ENCODE measurements at places on chromosomes 16 and 17. TPM values are rescaled to one million over a fixed set of nuclear protein-coding genes. Genes with fewer than 3 reads are reported as not detected.
A peak's percentile ranks its signal among the peaks of the same experiment; 100 is the strongest.

C1QTNF1 gene
- 0.22 TPM for total RNA-seq

SOX9 gene
- not detected for total RNA-seq

KRTAP4-2 gene
- total RNA-seq, result not detected

ZC3H7A gene
- 51.9 TPM for total RNA-seq

KRT38 gene
- not detected for total RNA-seq

TBC1D3G gene
- total RNA-seq, result not detected

TEKT5 gene
- total RNA-seq, result not detected

KRTAP2-3 gene
- total RNA-seq, result not detected

NPIPB9 gene
- 1.2 TPM for total RNA-seq

SDK2 gene
- 0.44 TPM for total RNA-seq

GRCh38 chr17:28612531-28612930 is 1.5 kb downstream of the RSKR start:
- no peak overlapping the region for H3K4me3 ChIP-seq
- H3K27ac ChIP-seq, result no peak overlapping the region
- H3K27me3 ChIP-seq, result no peaks in the 10 kb centered on the region
- H3K4me1 ChIP-seq, result no peaks in the 10 kb centered on the region
- peaks cover 22% of the 10 kb centered on the region for H3K36me3 ChIP-seq
- DNase-seq, result no peak

GRCh38 chr17:81253358-81254131 is 14.4 kb downstream of the NDUFAF8 start:
- H3K4me1 ChIP-seq, result no peaks in the 10 kb centered on the region
- DNase-seq, result peak; percentile 68
- peaks cover 11% of the 10 kb centered on the region for H3K36me3 ChIP-seq

DNA sequence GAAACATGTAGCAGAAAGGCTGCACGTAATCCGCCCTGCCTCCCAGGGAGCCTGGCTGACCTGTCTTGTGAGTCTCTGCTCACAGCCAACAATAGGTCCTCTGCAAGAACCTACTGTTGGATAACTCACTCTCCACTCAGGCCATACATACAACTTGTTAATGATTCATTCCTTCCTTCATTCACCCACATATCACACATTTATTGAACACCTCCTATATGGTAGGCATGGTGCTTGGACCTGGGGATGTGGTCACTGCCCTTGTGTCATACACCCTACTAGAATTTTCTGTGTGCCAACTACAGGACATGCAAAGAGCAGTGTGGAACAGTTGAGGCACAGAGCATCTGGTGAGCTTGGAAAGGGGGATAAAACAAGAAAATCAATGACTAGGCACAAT is 28.1 kb upstream of the HNF1B start:
- no peak for DNase-seq
- H3K27ac ChIP-seq, result no peak overlapping the region
- H3K36me3 ChIP-seq, result no peaks in the 10 kb centered on the region
- H3K4me3 ChIP-seq, result no peak overlapping the region
- H3K27me3 ChIP-seq, result no peaks in the 10 kb centered on the region
- no peaks in the 10 kb centered on the region for H3K4me1 ChIP-seq

DNA sequence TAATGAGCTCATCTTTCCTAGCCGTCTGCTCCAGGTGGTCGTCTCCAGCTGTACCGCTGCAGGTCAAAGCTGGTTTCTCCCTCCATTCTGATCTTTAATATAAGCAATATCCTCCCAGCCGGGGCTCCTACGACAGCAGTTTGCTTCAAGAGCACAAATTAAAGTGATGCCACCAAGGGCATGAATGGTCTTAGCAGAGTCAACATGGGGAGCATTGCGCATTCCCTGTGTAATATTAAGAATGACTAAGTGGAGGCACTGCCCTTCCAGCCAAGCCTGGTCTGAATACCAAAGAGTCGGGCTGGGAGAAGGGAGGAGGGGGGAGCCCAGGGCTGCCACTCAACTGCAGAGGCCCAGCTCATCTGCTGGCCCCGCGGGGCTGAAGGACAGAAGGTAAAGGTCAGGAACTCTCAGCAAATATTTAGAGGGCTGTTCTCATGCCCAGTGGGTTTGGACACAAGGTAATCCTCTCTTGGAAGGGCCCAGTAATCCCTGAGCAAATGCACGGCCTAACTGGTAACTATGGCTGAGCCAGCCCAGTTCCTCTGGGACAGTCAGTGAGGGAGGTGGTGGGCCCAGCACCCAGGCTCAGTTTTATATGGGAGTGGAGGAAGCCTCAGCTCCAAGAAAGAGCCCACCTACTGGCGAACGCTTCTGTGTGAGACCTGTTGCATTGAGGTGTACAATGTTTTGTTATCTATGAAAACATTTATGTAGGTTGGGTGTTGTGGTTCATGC is 121.2 kb downstream of the IRX3 start:
- H3K4me3 ChIP-seq, result no peak overlapping the region
- H3K4me1 ChIP-seq, result no peaks in the 10 kb centered on the region
- no peak for DNase-seq

GRCh38 chr17:41484920-41485904 is 4.3 kb upstream of the KRT35 start:
- DNase-seq, result no peak
- no peak overlapping the region for H3K4me3 ChIP-seq
- no peaks in the 10 kb centered on the region for H3K27me3 ChIP-seq
- no peaks in the 10 kb centered on the region for H3K36me3 ChIP-seq
- no peaks in the 10 kb centered on the region for H3K4me1 ChIP-seq

DNA sequence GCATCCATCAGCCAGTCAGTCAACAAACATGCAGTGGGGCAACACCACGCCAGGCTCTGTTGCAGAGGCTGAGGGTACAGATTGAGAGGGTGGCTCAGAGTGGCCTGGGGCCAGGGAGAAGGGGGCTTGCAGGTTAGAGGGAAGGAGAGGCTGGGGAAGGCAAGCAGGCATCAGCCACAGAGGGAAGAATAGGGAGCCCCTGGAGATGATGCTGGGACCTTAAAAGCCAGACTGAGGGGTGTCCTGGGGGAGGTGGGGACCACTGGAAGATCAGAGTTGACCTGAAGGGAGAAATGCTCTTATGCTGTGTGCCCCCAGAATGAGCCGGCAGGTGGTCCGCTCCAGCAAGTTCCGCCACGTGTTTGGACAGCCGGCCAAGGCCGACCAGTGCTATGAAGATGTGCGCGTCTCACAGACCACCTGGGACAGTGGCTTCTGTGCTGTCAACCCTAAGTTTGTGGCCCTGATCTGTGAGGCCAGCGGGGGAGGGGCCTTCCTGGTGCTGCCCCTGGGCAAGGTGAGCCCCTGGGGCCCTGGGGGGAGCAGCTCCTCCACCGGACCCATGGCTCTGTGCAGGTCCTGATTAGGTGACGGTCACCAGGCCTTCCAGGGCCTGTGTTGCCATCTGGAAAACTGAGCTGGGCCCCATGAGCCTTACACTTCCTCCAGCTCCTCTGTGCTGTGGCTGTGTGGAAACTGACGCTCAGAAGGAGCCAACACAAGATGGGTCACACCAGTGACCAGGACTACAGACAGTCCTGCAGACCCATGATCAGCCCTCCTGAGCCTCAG is 1.7 kb downstream of the CORO1A start:
- no peaks in the 10 kb centered on the region for H3K27me3 ChIP-seq
- peak overlapping the region; percentile 71 for H3K27ac ChIP-seq
- H3K4me1 ChIP-seq, result peaks cover 33% of the 10 kb centered on the region
- no peak for DNase-seq
- peaks cover 35% of the 10 kb centered on the region for H3K36me3 ChIP-seq
- H3K4me3 ChIP-seq, result peak overlapping the region; percentile 99

DNA sequence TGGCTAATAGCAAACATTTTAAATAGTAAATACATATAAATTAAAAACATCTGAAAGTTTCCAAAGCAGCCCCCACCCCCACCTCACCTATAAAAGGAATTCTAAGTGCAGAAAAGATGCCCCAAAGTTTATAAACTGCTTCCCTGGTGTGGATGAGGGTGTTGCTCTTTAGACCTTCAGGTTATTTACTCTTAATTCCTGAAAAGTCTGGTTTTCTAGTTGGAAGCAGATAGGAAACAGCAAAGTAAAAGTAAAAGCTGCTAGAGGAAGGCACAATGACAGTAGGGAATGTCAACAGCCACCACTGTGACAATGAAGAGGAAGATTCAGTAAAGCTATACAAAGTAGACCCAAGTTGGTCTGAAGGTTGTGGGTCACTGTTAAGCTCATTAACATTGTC is 37.8 kb downstream of the SSH2 start:
- H3K36me3 ChIP-seq, result no peaks in the 10 kb centered on the region
- H3K27ac ChIP-seq, result no peak overlapping the region
- no peak overlapping the region for H3K4me3 ChIP-seq
- DNase-seq, result no peak

GRCh38 chr16:48279199-48279598 is 31.9 kb upstream of the ABCC11 start:
- H3K36me3 ChIP-seq, result peaks cover 8% of the 10 kb centered on the region
- H3K4me3 ChIP-seq, result no peak overlapping the region
- DNase-seq, result no peak

GRCh38 chr16:81595629-81596292 is 151.2 kb downstream of the CMIP start:
- H3K4me3 ChIP-seq, result no peak overlapping the region
- H3K27ac ChIP-seq, result no peak overlapping the region
- no peaks in the 10 kb centered on the region for H3K4me1 ChIP-seq
- no peaks in the 10 kb centered on the region for H3K36me3 ChIP-seq
- no peaks in the 10 kb centered on the region for H3K27me3 ChIP-seq

DNA sequence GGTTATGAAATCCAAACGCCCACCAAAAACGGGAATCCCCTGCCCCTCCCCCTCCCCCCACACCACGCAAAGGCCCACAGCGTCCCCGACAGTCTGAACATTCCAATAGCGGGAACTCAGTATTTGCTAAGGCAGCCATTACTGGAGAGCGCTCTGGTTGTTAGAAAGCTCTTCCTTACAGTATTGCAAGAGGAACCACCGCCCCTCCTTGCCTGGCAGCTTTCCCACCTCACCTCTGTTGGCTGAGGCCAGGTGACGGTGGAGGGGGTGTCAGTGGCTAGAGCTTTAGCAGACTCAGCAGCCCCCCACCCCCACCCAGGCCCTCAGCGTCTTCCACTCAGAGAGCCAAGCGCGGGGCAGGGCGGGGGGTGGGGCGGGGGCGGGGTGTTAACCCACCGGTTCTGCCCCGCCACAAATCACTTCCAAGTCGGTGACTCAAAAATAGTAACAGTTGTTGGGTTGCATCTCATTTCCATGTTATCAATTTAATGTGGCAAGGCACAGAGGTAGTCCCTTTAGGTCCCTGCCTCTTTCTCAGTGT is 2.2 kb upstream of the PLEKHH3 start:
- no peaks in the 10 kb centered on the region for H3K36me3 ChIP-seq
- H3K4me3 ChIP-seq, result peak overlapping the region; percentile 66
- H3K27ac ChIP-seq, result peak overlapping the region; percentile 53
- no peak for DNase-seq
- peaks cover 44% of the 10 kb centered on the region for H3K27me3 ChIP-seq

- no peaks in the 10 kb centered on the region for H3K36me3 ChIP-seq
- DNase-seq, result no peak
- no peaks in the 10 kb centered on the region for H3K4me1 ChIP-seq
- no peak overlapping the region for H3K27ac ChIP-seq
Measured at GRCh38 chr16:77860953-77861352, 72.6 kb downstream of the VAT1L start.

DNA sequence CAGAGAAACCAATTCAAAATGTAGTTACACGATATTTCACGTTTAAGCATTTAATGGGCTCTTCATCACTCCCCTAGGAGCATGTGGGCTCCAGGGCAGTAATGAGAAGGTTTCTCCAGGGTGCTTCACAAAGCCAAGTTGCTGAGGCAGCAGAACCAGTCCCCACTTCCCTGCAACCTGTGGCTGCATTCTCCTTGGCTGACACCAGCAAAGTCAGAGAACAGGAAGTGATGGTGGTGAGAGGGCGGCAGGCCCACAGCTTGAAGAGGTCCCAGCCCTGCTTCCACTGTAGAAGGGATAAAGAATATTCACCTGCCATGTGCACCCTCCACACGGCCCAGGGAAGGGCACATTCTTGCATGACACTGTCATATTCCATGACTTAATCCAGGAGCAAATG is 133.2 kb downstream of the CBLN1 start:
- DNase-seq, result no peak
- no peak overlapping the region for H3K27ac ChIP-seq
- no peak overlapping the region for H3K4me3 ChIP-seq
- no peaks in the 10 kb centered on the region for H3K36me3 ChIP-seq

GRCh38 chr16:89883346-89884040 is 10.1 kb downstream of the TCF25 start:
- no peak overlapping the region for H3K4me3 ChIP-seq
- H3K4me1 ChIP-seq, result no peaks in the 10 kb centered on the region
- H3K36me3 ChIP-seq, result peaks cover 58% of the 10 kb centered on the region
- no peaks in the 10 kb centered on the region for H3K27me3 ChIP-seq
- H3K27ac ChIP-seq, result no peak overlapping the region

- H3K4me1 ChIP-seq, result peaks cover 8% of the 10 kb centered on the region
- H3K27ac ChIP-seq, result no peak overlapping the region
- no peak for DNase-seq
- H3K4me3 ChIP-seq, result no peak overlapping the region
Measured at GRCh38 chr16:31362476-31363405, 7.8 kb downstream of the ITGAX start.

DNA sequence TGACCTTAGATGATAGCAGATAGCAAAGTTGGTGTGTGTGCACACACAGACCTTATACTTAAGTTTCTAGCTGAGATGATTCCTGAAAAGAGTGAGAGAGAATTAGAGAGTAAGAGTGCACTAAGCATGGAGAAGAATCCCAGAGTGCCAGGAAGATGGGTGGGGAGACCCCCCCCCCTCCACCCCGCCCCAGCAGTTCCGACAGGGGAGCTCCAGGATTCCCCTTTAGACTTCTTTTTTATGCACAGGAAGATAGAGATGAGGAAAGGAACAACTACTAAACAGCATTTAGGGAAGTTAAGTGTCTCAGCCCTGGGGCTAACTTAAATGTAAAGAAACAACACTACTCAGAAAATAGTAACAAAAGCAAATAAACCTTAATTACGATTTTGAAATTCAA is 878.0 kb upstream of the GOT2 start:
- no peak for DNase-seq
- no peaks in the 10 kb centered on the region for H3K27me3 ChIP-seq
- H3K36me3 ChIP-seq, result no peaks in the 10 kb centered on the region
- no peak overlapping the region for H3K4me3 ChIP-seq
- H3K27ac ChIP-seq, result no peak overlapping the region

GRCh38 chr16:64304951-64305350 is 816.9 kb downstream of the CDH11 start:
- DNase-seq, result no peak
- H3K27ac ChIP-seq, result no peak overlapping the region
- H3K4me1 ChIP-seq, result no peaks in the 10 kb centered on the region

Measured in CD8-positive, alpha-beta memory T cell (primary cell).